GM03348 (cell line): ENCODE measurements at places on chromosomes 7 and 10.

GRCh38 chr7:34044734-34045353, 139.5 kb downstream of the BMPER start:
- DNase-seq: no peak

- no peak for DNase-seq
Observed at GRCh38 chr10:111127081-111127848, 50.4 kb downstream of the ADRA2A start.

DNA sequence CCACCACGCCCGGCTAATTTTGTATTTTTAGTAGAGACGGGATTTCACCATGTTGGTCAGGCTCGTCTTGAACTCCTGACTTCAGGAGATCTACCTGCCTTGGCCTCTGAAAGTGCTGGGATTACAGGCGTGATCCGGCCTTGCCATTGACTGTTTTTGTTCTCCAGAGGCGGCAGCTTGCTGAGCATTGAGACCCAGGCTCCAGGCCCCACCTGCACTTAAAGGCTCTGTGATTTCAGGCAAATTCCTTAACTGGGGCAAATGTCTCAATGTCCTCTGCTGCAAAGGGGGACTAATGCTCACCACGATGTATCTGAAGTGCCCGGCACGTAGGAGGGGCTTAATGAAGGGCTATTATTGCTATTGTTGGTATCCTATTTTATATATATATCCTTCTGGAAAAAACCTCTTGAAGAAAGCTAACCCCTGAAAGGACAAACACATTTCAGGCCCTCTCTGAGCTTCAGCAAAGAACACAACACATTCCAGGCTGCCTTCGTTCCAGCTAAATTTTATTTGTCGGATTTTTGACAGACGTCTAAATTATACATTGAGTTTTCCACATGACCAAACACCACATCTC, 29.0 kb downstream of the TRIM8 start:
- no peak for DNase-seq

DNA sequence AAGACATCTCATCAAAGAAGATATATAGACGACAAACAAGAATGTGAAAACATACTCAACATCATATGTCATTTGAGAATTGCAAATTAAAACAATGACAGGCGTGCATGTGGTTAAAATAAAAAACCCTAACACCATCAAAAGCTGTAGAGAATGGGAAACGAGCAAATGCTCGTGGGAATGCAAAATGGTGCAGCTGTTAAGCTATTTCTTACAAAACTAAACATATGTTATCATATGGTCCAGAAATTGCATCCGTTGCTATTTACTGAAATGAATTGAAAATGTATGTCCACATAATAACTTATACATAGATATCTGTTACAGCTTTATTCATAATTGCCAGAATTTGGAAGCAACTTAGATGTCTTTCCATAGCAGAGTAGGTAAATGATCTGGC, 574.4 kb downstream of the TNS3 start:
- no peak for DNase-seq

DNA sequence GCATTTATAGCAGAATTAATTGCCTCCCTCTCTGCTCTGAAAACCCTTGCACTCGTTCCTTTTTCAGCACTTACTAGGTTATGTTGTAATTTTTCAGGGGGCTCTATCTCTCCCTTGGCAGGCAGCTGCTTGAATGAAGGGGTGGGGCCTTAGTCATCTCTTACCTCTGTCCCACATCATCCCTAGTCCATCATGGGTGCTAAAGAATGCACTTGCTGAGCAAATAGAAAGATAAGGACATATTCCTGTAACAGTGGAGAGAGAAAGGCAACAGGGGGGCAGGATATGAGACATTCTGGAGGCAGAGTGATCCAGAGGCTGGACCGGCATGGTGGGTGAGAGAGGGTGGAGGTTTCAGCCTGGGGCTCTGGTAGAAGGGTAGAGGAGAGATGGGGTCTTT, 60.0 kb downstream of the MINDY4 start:
- no peak for DNase-seq

DNA sequence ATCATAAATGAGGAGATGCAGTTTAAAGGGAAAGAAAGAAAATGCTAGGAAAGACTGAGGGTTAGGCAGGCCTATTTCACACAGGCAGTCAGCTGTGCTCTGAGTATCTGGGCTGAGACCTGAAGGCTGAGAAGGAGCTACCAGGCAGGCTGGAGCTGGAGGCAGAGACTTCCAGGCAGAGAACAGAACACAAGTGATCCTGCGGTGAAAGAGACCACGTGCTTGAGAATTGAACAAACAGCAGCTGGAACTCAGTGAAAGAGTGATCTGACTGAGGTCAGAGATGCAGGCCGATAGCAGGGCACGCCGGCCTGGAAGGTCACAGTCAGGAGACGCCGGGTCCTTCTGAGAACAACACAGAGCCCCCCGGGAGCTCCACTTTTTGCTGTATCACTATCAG, 147.8 kb downstream of the ADAM12 start:
- no peak for DNase-seq

DNA sequence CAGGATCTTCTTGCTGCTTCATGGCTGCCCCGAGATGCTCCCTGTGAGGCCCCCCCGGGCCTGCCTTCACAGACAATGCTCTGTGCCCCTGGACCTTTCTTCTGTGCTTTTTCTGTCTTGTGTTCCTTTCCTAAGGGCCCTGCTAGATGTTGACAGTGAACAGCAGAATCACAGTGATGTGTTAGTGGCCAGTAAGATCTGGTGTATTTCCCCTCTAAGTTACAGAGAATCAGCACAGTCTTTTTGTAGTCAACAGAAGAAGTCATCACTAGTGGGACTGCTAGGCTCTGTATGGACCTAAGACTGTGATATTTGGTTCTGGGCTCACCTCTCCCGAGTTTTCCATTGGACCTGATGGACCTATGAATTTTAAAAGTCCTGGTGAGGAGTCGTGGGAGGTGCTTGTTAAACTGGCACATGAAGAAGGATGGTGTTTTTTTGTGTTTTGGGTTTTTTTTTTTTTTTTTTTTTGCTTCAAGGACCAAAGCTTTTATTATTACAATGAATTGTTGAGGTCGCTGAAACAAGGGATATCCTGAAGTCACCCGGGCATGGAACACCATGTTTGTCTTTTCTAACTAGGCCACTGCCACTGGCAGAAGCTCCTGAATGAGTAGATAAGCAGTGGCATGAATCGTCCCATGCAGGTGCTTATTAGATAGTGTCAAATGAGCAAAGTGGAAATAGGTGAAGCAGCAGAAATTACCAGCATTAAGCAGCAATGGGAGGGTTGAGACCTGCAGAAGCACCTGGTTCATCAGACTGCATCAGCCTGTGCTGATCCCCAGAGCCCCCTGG, 194.8 kb downstream of the CELF2 start:
- DNase-seq: no peak

DNA sequence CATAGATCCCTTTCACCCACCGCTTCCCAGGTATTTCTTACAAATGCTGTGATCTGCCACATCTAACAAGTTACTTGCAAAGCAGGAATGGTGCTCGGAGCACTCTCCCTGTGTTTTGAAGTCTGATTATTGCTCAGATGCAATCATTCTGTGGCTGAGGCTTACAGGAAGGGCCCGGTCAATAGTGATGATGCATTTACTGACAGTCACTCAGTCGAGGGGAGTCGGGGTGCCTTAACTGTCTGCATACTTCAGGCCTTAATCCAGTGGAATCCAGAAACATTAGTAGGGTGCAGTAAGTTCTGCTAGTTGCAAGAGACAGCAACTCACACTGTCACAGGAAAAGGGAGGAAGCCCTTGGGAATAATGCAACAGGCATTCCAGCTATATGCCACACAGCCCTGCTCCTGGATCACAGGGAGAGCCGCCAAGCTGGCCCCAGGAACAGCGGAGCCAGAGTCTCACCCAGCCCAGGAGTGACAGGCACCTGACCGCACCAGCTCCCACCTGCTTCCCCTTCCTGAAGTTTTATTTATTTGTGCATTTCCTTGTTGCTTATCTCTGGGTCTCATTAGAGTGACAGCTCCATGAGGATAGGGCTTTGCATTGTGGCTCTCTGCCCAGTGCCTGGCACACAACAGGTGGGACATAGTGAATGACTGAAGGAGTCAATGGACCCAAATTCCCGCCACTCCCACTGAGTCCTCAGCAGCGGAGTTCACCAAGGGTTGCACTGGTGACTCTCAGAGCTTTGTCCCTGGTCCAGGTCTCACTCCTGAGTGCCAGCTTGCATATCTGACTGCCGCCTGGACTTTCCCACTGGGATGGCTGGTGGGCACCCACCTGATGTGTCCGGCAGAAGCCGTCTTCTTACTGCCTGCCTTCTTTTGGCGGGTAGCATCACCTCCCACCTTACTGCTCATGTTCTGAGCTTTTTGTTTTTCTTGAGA, 212.5 kb upstream of the SH2B2 start:
- DNase-seq: peak; percentile 16

- no peak for DNase-seq
Observed at GRCh38 chr7:26627891-26628341, 236.5 kb downstream of the SKAP2 start.

- DNase-seq: peak; percentile 70
Observed at GRCh38 chr10:71623098-71623985, 96.2 kb downstream of the C10orf105 start.

DNA sequence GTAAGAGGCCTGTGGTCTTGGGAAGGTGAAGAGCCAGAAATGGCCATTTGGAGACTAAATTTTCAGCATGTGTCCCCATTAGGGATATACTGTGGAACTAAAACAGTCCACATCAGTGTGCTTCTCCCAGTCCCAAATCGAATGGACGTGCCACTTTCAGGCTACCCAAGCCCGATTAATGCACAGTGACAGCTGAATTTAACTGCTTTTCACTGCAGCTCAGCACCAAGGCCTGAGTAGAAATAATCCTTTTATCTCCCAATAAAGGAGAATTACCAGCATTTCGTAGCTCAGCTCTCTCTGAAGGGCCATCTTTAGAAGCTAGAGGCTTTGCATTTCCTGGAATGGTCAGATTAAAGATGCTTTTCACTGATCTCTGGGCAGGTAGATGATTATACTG, 183.3 kb downstream of the NPSR1 start:
- no peak for DNase-seq

DNA sequence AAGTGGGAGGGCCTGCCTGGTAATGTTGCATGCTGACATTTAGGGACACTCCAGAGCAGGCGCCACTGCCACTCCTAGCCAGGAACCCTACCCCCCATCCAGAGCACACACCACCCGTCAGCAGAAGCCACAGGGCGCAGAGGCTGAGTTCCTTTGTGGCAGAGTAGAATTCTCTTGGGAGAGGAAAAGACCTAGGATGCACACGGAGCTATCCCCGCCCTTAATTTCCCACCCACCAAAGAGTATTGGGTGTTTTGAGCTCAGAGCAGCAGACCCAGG, 702 bp upstream of the INSYN2A start:
- no peak for DNase-seq

GRCh38 chr10:80459047-80459865, 5.1 kb downstream of the TSPAN14 start:
- DNase-seq: peak; percentile 85

GRCh38 chr10:113267619-113268562, 285.0 kb upstream of the HABP2 start:
- peak; percentile 69 for DNase-seq

DNA sequence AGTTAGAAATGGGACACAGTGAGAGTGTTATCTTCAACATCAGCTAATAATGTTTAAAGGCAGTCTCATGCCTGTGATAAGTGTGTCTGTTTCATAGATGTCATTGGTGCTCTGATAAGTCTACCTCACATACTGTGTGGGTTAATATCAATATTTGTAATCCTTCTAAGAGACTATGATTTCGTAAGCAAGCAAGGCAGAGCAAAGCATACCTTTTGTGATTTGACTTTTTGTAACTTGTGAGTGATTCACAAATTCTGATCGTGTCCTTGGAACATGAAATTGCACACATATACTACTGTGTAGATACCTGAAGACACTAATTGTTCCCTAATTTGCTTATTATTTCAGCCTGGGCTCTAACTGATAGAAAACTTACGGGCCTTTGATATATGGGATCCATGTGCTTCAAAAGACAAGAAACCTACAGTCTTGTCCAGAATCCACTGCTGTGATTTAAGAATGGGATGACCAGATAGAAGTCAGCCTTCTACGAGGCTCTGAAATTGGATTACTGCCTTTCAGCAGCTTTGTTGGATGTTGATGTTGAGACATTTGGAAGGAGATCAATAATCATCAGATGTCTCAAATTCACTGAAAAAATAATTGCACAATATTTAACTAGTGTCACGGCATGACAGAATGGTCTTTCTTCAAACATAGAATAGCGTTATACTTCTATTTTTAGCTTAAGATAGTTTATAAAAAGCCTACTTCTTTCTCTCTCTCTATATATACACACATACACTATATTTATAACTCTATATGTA, 63.2 kb upstream of the KLF6 start:
- peak; percentile 40 for DNase-seq

GRCh38 chr10:102040305-102041050, 15.5 kb downstream of the ARMH3 start:
- DNase-seq: no peak

GRCh38 chr10:5546891-5547680, 22.3 kb downstream of the CALML3 start:
- no peak for DNase-seq

DNA sequence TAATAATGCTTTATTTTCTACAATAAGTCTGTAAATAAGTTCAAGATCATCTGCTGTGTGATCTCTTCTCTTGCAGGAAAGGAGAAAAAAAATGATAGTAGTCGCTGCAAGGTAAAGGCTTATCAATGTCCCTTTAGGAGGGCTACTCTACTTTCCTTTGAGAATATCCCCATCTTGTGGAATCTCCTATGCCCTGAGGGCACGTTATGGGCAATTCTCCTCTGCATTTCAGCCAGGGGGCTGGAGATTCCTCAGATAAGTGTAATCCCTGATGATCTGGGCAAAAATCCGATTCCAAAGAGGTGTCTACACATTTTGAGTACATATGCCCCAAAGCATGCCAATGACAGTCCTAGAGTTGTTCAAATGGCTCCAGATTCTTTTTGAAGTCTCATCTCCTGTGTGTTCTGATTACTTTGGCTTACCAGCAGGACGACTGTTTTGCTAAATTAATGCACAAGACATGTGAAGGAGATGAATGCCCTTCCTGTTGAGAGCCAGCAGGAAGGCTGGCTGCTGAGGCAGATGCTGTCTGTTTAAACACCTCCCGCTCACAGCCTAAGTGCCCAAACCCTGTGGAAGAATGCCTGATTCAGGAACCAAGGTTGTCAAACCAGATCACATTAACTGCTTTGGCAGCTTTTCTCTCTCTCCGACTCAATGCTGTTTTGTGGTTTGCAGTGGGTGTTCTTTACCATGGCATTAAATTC, 171.2 kb upstream of the COL1A2 start:
- peak; percentile 24 for DNase-seq

- DNase-seq: no peak
Observed at GRCh38 chr10:60170250-60170649, 219.4 kb downstream of the ANK3 start.
